ENCODE measurements at places on chromosomes 6 and 20.

DNA sequence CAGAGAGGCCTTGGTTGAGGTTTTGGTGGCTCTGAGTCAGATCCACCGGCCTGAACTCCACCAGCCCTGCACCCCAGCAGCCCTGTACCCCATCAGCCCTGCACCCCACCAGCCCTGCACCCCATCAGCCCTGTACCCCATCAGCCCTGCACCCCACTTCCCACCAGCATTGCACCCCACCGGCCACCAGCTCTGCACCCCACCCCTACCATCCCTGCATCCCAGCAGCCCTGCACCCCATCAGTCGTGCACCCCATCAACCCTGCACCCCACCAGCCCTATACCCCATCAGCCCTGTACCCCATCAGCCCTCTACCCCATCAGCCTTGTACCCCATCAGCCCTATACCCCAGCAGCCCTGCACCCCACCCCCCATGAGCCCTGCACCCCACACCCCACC is 14.3 kb upstream of the CHRNA4 start:
- DNase-seq: no peak

DNA sequence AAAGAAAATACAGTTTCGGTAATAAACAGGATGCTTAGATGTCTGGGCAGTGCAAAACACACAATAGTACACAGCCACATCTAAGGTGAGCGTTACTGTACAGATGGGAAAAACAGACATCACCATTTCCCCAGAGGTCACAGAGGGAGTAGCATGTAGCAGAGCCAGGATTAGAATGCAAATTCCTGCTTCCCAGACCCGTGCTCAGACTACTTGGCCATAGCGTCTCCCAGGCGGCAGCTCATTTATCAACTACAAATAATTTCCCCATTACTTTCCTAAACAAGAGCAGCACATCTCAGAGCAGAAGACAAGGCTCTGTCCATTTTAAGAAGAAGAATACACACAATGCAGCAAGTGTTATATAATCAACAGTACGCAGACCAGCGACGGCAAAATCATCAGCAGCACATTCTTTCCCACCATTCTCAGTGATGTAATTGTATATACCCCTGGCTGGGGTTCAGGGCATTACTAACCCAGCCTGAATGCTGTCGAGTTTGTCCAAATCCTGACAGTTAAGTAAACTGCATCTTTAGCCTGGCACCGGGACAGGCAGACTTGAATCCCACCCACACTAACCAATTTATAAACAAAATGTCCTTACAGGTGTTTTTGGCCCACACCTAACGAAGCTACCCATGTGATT is 61.9 kb downstream of the CNKSR3 start:
- no peak for DNase-seq

GRCh38 chr6:163261361-163261760 is 153.2 kb upstream of the QKI start:
- no peak for DNase-seq

GRCh38 chr6:11711984-11712711 is 66.5 kb downstream of the ADTRP start:
- DNase-seq: no peak

DNA sequence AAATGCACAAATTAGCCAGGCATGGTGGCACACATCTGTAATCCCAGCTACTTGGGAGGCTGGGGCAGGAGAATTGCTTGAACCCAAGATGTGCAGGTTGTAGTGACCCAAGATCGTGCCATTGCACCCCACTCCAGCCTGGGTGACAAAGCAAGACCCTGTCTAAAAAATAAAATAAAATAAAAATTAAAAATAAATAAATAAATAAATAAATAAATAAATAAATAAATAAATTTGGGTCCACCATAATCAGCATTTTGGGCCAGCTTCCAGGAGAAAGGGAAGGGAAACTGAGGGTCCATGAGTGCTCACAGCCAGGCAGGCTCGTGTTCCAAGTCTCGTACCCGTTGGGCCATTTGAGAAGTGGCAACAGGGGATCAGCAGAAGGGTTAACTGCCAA is 131.6 kb upstream of the AGPAT4 start:
- DNase-seq: no peak

DNA sequence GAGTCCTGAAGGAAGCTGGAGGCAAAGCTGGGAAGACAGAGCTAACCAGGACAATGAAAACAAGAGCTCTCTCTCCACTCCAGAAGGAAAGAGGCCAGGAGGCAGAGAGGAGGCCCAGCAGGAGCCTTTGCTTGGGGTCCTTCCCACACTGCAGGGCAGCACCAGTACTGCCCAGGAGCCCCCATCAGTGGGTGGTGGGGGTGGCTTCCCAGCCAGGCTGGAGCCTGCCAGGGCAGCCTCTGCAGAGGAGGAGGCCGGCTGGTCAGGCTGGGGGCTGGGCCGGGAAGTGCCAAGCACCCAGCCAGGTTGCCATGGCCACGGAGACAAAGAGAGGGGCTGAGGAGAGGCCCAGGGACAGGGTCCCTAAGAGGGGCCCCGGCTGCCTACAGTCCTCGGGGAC is 33.4 kb downstream of the PREX1 start:
- no peak for DNase-seq

GRCh38 chr6:128337619-128338018 is 182.8 kb downstream of the PTPRK start:
- no peak for DNase-seq

DNA sequence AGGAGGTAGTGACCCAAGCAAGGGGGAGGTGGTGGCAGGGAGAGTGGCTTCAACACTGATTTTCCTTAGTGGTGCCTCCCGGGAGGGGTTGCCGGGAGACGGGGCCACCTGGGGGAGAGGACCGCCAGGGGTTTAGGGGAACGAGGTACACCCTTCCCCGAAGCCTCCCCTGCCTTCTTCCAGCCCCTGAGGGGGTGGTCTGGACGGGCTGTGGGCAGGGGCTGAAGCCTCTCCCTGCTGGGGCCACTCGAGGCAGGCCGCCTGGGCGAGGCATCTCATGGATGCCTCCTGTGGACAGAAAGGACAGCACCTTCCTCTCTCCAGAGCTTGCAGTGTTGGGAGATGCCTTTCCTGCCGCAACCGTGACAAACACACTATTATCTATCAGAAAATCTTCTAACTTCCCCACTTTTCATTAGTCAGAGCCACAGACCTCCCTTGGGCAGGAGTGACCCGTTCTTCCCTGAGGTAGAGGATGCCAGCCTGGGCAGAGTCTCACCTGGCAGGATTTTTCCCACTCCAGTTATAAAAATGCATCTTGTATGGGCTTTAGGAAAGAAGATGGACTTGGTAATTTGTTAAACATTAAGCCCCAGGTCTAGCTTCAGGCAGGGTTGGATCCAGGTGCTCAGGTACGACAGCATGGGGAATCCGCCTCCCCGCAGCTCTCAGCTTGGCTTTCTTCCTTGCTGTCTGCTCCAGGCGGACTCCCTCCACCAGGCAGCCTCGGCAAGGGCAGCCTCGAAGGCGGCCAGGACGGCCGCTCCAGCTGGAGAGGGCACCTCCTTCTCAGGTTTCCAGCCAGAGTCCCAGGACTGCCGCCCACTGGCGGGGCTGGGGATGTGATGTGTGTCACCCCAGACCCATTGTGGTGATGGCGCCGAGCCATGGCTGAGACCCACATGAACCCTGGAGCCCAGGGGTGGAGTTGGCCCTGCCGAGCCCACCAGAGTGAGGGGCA is 11.0 kb downstream of the HRH3 start:
- no peak for DNase-seq

DNA sequence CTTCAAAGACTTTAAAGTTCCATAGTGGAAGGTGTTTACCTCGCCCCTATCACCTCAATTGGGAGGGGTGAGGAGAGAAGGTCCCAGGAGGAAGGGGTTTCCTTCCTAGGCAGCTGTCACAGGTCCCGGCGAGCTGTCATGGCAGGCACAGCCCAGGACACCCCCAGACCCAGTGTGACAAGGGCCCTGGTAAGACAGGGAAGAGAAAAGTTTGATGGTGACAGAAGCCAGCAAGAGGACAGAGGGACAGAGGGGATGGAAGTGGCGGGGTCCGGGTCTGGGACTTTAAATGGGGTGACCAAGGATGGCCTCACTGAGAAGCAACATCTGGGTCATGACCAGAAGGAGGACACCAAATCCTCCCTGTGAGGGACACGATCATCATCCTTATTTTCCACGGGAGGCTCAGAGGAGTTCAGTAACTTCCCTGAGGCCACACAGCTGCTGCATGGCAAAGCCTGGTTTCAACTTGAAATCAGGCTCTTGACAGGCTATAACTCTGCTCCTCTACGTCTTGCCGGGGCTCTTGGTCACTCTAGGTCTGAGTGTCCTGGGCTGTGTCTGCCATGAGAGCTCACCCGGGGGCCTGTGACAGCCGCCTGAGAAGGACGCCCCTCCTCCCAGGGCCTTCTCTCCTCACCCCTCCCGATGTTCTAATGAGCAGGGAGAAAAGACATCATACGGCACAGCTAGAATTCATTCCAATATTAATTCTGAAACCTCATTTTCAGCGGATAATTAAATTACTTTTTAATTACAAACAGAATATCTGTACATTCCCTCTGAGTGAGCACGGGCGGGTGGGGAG is 222.2 kb downstream of the PREX1 start:
- DNase-seq: no peak

GRCh38 chr6:136112262-136112661 is 137.8 kb downstream of the MTFR2 start:
- no peak for DNase-seq

DNA sequence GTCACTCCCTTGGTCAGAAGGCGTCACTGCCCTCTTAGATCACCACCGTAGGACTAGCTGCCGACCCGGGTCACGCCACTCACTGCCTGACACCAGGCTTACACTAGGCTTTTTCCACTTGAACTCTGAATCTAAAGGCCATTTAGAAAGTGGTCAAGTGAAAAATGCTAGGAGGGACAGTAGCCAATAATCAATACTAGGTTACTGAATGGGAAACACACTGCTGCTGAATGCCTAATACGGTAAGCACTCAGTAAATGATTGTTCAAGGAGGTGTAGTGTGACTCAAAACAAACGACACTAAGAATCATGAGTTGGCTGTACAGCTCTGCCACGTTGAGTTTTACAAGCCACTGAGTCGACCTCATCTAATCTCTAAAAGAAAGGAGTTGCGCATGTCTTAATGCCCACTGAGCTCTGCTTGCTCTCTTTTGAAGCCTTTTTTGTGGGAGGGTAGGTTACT is 760 bp upstream of the IBTK start:
- DNase-seq: no peak

DNA sequence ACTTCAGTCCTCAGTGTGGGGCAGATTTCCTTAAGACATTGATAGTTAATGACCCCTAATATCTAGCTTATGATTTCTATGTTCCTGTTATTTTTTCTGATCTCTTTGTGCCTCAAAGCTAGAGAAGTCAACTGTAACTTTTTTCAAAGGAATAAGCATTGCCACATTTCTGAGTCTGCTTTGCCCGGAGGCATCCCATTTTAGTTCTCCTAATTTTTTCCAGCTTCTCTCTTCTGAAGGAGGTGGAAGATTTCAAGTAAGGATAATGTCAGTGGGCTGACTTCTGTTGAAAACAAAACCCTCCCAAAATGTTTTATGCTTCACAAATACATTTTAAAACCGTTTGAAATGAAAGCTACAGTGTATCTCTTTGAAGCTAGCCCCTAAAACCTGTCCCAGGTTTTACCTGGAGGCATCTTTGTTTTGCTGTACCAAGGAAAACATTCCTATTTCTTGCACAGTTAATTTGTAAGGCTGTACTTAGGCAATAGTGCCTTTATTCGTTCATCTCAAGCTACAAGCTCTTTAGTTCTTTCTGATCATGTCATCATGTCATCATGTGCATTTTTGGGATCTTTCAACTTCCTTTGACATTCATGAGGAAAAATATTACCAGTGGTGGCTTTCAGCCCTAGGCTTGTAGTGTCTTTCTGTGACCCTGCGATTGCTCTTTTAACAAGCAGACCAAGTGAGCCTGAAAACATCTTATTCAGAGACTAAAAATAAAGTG is 45.7 kb downstream of the TSPYL4 start:
- DNase-seq: no peak

- DNase-seq: no peak
Observed at GRCh38 chr20:1383623-1384404, 9.0 kb downstream of the FKBP1A start.

DNA sequence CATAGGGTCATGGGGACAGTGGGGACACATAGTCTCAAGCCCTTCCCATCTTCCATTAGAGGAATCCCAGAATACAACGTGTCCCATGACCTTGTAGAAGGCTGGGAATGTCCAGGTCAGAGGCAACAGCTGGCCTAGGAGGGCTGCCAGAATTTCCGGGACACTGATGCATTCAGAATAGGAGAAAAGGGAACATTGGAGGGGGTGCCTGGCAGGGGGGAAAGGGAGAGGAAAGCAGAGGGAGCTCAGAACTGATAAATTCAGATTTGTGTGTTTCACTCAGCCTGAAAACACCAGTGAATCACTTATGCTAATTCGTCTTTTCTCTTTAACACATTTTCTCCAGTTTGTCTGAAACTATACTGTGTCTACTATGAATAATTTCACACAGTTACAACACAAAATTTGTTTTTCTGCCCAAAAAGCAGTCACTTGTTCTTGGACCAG is 35.5 kb upstream of the BMP2 start:
- DNase-seq: no peak

GRCh38 chr20:37356961-37357371 is 11.0 kb downstream of the SRC start:
- DNase-seq: no peak

DNA sequence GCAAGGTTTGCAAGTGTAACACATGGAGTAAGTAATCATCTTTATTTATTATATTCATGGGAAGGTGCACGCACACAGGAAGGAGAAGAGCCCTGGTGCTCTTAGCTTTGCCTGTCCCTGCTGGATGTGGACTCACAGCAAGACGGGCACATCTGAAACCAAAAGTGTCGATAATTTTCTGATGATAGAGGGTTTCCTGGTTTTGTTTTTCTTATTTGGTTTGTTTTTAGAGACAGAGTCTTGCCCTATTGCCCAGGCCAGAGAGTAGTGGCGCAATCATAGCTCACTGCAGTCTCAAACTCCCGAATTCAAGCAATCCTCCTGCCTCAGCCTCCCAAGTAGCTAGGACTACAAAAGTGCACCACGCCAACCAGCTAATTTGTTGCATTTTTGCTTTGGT is 7.8 kb upstream of the KHDC1L start:
- DNase-seq: no peak

DNA sequence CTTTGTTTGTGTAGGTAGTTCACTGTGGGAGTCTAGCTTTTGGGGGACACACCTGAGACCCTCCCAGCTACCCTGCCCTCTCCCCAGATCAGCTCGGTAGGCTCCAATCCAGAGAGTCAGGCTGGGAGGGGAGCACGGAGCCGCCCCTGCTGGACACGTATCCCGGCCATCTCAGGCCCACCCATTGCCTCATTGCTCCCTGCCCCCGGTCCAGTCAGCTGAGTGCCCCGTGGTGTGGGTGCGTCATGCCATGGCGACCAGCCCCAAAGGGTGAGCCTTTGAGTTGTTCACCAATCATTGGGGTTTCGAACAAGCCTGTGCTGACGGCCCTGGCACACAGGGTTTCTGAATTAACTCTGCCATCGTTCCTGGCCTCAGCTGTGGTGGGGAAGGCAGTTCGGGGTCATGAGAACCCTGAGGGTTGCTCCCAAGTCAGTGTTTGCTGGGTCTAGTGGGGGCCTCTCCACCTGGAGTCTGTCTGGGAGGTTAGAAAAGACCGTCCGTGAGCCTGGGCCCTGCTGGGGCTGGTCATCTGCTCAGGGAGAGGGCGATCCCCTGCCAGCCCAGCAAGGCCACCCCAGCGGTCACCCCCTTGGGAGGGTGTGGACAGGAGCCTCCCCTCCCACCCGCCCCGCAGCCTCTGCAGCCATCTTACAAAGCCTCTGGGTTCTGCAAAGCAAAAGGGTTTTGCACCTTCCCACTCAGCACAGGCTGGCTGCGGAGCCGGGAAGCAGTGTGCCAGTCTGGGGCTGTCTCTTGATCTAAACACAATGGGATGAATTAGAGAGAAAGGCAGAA is 34.5 kb downstream of the NTSR1 start:
- no peak for DNase-seq

GRCh38 chr6:170452767-170453545 is 100.2 kb downstream of the PSMB1 start:
- DNase-seq: no peak

Data from germinal center (tissue), 1 donor.